ENCODE measurements at places on chromosomes 11 and 22.

- no peak for DNase-seq
Observed at GRCh38 chr11:12397931-12398334, 20.6 kb downstream of the PARVA start.

GRCh38 chr22:40635043-40635939 lies 1.2 kb downstream of the MRTFA start:
- no peak for DNase-seq

GRCh38 chr11:68385128-68385527 lies 72.7 kb downstream of the LRP5 start:
- no peak for DNase-seq

GRCh38 chr22:50571264-50572175 lies 6.7 kb downstream of the CPT1B start:
- no peak for DNase-seq

DNA sequence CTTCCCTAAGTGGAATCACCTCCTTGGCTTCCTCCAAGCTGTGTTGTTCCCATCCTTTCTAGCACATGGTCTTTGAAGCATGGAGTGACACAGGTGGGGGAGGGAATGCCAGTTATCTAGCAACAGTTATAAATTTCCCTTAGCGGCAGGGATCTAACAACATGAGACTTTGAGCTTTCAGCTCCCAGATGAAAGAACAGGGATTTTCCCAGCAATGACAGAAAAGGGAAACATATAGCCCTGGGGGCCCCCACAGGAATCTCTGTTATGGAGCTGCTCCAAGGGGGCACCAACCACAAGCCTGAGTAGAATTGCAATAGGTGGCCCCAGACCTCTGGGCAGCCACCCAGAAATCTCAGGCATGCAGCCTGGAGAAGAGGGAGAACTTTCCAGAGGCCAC lies 163.0 kb downstream of the GRIK4 start:
- DNase-seq = no peak

DNA sequence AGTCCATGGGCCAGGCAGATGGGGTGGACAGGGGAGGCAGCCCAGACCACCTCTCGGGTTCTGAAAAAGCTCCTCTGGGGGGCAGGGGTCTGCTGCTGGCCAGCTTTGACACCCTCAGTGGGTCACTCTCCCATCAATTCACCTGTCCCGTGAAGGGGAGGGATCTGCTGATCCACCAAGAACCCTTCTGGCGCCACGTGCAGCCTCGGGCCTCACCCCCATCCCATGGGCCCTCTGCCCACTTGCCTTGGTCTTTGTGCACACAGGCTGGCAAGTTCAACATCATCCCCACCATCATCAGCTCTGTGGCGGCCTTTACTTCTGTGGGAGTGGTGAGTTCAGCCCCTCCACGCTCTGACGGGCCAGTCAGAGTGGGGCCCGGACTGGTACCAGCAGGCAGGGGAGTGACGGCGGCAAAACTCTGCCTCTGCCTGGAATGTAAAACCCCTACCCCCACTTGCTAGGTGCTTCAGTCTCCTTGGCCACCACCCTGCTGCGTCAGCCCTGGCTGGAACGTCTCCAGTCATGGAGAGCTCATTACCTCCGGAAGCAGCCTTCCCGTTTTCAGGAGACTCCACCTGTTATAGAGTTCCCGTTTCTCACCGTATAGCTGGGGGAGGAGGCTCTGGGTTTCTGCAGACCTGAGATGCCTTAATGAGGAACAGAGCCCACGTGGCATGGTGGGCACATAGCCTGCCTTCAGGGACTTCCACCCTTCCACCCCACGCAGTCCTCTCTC lies 12.7 kb downstream of the PRG3 start:
- no peak for DNase-seq

GRCh38 chr11:1521382-1522080 lies 35.0 kb upstream of the MOB2 start:
- no peak for DNase-seq

DNA sequence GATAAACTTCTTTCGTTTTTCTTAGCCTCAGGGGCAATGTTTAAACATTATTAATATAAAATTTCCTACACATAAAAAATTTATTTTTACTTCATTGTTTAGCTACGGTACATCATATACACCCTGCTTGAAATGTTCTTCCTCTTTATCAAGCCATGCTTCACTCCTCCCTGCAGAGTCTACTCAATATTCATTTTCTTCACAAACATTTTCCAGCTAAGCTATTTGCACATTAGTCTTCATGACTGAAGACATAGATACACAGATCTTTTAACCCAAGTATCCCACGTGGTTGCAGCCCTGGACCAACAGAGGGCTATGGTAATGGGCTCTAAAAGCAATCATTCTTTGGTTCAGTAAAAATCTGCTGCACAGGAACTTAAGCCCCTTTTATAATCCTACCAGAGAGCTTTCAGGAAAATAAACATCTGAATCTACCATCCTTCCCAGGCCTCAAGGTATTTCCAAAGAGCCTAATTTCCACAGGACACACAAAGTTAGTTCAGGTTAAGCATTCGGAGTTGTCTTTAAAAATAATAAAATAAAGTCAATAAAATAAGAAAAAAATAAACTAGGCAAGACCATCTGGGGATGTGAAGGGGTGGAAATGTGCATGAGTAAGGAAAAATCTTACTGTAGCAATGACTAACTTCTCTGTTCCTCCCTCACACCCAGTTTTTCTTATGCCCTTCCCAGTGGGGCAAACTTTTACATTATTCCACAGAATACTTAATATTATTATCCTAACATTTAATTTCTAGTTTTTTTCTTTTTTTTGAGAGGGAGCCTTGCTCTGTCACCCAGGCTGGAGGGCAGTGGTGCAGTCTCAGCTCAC lies 21.6 kb upstream of the OR6X1 start:
- no peak for DNase-seq

All from CD4-positive, alpha-beta T cell (primary cell).